Common myeloid progenitor, CD34-positive (primary cell): ENCODE measurements at places on chromosomes 1 and 21.

- DNase-seq, result no peak
Observed at GRCh38 chr1:12546771-12547585, 71.0 kb downstream of the DHRS3 start.

- no peak for DNase-seq
Observed at GRCh38 chr1:201748335-201748734, 80.6 kb upstream of the IPO9 start.

DNA sequence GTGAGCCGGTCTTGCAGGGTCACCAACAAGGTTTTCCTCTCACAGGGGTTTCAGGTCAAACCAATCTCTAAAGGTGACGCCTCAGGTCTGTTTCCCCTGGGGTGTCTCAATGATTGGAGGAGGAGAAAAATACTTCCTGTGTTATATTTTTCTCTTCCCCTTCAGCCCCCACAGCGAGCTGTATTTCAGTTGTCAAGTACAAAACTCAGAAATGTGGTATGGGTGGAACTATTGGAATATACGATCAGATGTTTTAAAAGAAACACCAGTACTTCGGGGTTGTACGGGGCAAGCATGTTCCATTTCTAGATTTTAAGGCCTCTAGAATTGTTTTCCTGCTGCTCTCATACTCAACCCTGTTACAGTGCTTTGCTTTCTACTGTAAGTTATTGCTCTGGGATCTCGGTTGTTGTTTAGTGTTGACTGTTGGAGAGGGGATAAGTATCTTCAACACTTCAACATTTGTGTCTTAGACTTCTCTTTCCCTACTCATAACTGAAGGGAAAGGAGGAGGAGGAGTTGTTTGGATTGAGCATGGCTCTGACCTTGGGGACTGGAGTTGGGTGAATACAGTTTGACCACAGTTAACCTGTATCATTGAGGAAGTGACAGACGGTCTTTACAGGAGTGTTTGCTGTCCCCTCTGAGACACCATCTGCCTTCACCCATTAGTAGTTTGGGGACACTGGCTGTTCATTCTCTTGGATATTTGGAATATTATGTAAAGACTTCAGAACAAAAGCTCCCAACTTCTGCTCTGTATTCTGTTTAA lies 2.0 kb downstream of the MAPKAPK2 start:
- DNase-seq, result no peak

- DNase-seq, result peak; percentile 63
Observed at GRCh38 chr1:51768971-51769588, 109.4 kb downstream of the NRDC start.

- no peak for DNase-seq
Observed at GRCh38 chr1:21783679-21784603, 992 bp upstream of the USP48 start.

DNA sequence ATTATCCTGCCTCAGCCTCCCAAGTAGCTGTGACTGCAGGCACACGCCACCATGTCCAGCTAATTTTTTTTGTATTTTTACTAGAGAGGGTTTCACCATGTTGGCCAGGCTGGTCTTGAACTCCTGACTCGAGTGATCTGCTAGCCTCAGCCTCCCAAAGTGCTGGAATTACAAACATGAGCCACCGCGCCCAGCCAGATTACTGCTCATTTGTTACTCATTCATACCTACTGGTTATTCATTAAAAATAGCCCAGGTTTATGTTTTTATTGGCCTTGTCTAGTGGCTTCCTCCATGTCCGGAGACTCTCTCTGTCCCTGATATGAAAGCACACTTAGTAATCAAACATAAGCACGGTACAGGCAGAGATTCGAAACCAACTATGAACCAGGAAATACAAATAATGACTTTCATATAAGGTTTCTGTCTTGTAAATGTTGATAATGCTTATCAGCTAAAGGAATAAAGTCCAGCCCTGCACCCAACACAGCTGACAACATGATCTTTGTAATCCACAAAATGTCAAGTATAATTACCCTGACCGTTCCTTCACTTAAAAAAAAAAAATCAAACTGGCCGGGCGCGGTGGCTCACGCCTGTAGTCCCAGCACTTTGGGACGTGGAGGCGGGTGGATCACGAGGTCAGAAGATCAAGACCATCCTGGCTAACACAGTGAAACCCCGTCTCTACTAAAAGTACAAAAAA lies 50.4 kb upstream of the CXADR start:
- DNase-seq, result no peak

DNA sequence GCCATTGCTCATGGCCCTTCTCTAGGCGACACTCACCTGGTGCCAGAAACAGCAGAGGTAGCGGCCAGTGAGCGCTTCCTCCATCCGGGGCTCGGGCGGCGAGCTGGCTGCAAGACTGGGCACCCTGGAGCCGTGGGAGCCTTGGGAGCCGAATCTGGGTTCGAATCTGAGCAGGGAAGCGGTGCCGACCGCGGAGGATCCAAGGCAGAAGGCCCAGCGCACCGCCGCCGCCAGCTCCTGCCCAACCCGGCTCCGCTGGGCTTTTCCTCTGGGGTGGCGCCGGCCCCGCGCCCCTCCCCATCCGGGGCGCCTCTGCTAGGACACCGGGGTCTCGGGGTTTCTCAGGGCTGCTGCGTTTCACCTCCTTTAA lies 1.7 kb upstream of the PRDM16 start:
- no peak for DNase-seq

DNA sequence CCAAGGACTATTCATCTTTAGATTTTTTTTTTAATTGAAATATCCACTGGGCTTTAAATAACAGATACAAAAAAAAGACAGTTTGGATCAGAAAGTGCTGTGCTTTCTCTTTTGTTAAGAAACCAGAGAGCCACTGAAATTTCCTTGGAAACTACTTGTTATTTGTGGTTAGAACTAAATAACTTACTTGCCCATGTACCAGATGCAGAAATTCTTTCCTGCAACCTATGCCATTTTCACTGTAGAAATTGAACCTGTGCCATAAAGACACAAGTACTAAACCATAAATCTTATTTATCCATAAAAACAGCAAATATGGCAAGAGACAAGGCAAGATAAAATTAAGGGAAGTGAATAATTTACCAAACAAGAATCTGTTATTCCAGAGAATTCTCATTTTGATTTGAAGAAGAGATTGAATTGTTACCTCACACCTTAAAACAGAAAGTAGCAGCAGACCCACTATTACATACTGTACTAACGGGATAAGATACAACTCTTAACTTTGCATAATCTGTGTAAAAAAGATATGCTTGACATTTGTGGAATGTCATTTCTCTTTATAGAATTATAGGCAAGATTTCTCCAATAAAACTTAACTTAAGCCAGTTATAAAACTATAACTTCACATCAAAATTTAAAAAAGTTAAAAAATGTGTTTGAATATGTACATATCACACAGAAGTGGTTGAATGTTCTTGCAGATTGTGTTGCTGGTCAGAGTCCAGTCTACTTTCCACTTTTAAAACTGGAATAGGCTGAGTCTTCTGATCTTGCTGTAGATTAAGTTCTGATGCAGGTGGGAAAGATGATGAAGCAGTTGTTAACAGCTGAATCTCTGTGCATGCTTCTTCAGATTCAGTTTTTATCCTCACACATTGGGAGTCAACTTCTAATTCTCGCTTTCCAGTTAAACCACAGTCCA lies 6.3 kb upstream of the PHTF1 start:
- DNase-seq, result no peak

- no peak for DNase-seq
Observed at GRCh38 chr1:30318413-30318812, 405.0 kb downstream of the MATN1 start.

GRCh38 chr1:36843906-36844610 lies 190.3 kb downstream of the GRIK3 start:
- DNase-seq, result no peak

- no peak for DNase-seq
Observed at GRCh38 chr1:97877307-97877706, 43.5 kb downstream of the DPYD start.

GRCh38 chr1:67795179-67795912 lies 37.9 kb downstream of the GNG12 start:
- no peak for DNase-seq

- DNase-seq, result no peak
Observed at GRCh38 chr1:18515120-18515667, 34.5 kb downstream of the KLHDC7A start.

DNA sequence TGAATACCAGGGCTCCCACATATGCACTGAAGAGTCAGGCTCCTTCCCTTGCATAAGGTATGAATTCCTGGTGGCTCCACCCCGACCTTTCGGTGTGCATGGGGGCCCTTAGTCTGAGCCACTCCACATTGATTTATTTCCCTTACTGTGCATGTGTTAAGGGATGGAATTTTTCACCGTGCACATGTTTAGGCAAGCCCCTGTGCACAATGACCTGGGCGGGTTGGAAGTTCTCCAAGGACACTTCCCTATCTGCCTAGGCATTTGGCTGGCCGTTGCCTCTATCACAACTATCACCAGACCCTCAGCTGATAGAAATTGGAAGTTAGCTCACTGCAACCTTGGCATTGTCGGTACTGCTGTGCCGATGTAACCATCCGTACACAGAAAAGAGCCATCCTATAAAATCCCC lies 9.7 kb downstream of the S100A6 start:
- no peak for DNase-seq

- no peak for DNase-seq
Observed at GRCh38 chr1:220160027-220160426, 66.1 kb downstream of the IARS2 start.

GRCh38 chr1:169795687-169796086 lies 980 bp upstream of the METTL18 start:
- no peak for DNase-seq

DNA sequence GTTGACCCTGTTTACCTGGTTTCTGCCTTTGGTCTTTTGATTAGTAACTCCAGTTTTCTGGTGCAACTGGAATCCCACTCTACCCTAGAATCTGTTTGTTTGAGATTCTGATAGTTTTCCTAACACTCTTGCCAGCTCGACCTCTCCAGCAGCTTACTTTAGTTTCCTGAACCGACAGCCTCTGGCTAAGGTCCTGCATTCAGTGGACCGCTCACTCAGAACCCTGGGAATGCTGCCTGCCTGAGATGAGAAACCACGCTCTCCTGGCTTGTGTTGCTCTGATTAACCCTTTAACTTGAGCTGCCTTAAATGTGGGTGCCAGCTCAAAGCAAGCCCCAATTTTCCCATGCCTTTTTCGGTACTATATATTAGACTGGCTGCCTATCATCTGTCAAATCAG lies 45.3 kb upstream of the SIPA1L2 start:
- DNase-seq, result no peak

DNA sequence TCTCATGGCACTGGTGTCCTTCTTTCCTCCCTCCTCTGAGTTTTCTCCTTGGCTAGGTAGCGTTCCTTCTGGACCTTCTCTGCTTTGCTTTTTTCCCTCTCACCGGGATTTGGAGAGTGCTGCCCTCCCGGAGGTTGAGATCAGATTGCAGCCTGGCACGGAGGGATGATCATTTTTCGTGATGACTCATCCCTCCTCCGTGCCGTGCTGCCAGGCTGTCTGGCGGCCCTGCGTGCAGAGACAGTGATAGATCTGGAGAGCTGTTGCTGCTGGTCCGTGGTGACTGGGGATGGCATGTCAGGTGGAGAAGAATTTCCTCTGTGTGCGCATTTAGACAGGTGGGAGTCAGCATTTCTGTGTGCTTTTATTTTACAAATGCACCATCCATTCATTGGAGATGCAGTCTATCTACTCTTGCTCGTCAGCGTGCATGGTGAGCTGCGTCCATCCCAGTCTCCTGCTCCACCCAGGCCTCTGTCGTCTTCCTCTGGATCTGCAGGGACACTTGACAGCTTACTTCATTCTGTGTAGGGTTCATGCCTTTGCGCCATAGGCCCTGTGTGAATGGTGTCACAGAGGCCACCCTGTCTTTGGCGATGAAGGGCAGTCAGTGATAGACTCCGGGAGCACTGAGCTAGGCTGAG lies 104.4 kb downstream of the PCBP3 start:
- DNase-seq, result no peak

- no peak for DNase-seq
Observed at GRCh38 chr21:17538576-17538975, 25.7 kb downstream of the CXADR start.

DNA sequence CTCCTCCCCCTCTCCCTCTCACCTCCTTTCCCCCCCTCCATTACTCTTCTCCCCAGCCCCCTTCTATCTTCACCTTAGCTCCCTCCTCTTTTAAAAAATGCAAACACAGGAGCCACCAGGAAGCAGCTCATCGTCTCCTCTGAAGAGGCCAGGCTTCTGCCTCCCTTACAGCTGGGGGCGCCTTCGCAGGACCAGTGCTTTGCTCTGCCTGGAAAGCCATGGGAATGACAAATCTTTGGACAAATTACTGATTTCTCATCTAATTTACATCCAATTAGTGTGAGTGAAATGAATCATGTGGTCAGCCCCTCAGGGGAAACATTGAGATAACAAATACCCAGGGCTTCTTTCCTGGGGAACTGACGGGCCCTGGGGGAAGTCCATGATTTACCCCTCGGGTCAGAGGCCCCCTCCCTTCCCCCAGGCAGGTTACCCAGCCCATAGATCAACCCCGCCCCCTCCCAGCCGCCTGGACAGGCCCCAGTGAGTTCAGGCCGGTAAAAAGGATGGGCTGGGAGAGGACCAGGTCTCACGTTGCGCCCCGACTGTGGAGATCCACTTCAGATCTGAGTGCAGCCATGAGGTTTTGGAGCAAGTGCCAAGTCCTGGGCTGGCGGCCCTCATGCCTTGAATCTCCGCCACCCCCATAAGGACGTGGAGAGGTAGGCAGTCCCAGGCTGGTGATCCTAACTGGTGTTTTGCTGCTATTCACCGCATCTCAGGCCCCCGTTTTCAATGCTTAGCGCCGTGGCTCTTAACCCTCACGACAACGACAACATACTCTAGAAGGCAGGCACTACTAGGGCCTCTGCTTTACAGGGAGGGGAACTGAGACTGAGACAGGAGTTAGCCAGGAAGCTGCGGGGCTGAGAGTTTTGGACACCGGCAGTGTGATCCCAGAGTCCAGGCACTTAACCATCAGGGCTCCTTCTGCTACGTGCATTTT lies 300.8 kb downstream of the RRAGC start:
- DNase-seq, result peak; percentile 28

GRCh38 chr1:51555866-51556619 lies 37.0 kb upstream of the EPS15 start:
- DNase-seq, result no peak

DNA sequence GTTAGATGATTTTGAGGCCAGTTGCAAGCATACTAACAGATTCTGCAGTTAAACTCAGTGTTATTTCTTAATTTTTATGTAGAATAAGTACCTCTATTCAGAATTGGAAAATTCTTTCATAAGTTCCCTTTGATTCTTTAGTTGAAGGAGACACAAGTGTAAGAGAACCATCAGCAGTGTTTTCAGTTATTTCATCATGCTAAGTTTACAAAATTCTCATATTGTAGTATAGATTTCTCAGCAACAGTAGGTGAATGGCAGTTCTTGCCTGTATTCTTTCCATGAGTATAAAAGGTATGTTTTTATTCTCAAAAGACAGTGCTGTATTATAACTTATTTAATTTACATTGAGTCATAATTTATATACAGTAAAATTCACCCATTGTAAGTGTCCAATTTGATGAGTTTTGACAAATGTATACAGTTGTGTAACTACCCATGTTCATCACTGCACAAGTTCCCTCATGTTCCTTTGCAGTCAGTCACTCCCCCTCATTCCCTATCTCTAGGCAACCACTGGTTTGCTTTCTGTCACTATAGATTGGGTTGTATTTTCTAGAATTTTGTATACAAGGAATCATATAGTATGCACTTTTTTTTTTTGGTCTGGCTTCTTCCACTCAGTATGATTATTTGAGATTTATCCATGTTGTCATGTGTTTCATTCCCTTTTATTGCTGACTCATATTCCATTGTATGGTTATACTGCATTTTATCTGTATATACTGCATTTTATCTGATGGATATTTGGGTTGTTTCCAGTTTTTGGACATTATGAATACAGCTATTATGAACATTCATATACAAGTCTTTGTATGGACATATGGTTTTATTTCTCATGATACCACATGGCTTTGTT lies 3.9 kb downstream of the RPS6KC1 start:
- no peak for DNase-seq

GRCh38 chr1:66711420-66711819 lies 40.8 kb upstream of the DYNLT5 start:
- DNase-seq, result no peak
